GM12864 (cell line): ENCODE measurements at places on chromosomes 16 and 17.

DNA sequence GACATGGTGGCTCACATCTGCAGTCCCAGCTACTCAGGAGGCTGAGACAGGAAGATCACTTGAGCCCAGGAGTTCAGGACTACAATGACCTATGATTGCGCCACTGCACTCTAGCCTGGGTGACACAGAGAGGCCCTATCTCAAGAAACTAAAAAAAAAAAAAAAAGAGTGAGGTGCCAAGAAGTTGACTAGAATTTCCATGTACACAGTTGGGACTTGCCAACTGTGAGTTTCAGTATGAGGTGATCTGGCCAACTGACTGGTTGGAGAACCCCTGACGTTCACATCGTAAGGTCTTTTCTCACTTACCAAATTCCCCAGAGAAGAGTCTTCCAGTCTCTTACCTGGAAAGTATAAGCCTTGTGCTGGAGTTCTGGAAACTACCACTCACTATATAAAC lies 3.1 kb upstream of the MED11 start:
- no peak for DNase-seq

GRCh38 chr17:75652341-75652740 lies 14.6 kb downstream of the RECQL5 start:
- DNase-seq = no peak

DNA sequence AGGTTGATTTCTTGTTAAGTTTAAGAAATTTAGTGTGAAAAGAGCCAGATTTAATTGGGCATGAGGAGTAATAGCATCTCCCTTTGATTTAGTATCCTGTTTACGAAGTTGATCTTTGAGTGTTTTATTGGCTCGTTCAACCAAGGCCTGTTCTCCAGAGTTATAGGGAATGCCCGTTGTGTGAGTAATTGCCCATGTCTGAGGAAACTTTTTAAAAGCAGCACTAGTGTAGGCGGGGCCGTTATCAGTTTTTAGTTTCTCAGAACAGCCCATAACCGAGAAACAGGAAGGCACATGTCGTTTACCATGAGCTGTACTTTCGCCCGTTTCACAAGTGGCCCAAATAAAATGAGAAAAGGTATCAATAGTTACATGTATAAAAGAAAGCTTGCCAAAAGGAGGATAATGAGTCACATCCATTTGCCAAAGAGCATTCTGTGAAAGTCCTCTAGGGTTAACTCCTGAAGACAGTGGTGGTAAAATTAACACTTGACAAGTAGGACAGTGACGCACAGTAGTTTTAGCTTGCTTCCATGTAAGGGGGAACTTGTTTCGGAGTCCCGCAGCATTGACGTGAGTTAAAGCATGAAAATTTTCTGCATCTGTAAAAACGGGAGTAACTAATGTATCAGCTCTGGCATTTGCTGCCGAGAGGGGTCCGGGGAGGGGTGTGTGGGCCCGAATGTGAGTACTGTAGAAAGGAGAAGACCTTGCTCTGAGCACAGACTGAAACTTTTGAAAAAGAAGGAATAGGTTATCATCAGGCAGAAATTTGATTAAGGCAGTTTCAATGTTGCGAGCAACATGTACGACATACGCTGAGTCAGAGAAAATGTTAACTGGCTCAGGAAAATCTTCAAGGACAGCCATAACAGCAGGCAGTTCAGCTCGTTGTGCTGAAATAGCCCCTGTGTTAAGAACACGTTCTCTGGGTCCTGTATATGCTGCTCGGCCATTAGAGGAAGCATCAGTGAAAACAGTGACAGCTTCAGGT lies 18.5 kb upstream of the KCTD5 start:
- no peak for DNase-seq

DNA sequence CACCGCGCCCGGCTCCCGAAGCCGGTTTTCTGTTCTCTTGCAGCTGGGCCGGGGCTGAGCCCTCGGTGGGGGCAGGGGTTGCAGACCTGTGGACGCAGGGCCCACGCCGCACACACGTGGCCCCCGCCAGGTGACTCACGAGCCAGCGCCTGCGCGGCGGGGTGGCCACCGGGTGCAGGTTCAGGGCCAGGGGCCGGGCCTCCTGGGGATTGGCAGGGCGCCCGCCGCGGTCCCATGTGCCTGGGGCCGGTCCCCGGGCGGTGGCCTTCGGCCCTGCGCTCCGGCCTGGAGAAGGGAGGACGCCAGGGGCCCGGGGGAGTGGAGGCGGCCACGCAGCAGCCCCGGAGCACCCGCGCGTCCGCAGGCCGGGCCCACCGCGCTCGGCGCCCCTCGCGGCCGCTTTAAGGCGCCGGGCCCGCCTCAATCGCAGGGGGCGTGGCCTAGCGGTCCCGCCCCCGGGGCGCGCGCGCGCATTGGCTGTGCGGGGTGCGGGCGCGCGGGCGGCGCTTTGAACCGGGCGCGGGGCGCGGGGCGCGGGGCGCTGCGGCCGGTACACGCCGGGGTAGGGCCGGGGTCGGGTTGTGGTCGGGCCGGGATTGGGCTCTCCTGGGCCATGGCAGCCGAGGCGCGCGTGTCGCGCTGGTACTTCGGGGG lies at the start of gene SLC25A10:
SLC25A10 (plus strand) TSS at position 471 of the 654 bp plus-strand sequence; CDS start at position 614, 143 bp downstream.
- peak; percentile 49 for DNase-seq

DNA sequence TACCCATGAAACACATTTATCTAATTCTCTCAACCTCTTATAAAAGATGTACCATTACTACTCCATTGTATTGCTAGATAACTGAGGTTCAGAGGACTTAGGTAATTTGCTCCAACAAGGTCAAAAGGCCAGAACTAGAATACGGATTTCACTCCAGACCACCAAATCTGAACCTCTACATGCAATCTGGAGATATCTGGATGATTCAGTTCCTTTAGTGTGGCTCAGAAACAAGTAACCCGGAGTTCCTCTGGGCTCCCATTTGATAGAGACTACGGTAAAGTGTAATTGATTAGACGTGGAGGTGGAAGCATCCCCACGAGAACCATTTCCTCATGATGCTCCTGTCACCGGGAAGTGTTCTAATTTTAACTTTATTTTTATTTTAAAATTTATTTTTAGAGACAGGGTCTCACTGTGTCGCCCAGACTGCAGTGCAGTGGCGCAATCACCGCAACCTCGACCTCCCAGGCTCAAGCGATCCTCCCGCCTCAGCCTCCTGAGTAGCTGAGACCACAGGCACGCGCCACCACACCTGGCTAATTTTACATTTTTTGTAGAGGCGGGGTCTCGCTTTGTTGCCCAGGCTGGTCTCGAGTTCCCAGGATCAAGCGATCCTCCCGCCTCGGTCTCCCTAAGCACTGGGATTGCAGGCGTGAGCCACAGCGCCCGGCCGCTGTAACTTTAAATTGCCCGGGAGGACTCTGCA lies 608 bp upstream of the COX10 start:
- no peak for DNase-seq

GRCh38 chr16:4384509-4384942 lies 12.9 kb downstream of the VASN start:
- no peak for DNase-seq

DNA sequence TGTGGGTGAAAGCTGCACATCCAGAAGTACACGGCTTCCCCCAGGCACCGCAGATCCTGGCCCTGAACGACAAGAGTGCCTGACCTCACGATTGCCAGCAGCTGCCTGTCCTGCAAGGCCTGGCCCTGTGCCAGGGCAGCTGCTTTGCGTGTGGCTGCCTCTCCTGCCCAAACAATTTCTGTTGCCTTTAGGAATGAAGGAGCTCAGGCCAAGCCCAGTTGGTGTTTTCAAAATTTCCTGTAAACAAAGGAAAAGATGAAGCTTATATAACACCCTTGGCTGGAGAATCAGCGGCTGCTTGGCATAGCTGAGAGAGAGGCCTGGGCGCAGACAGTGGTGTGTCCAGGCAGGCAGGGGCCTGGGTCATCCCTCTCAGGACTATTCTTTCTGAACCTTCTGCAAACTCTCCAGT lies 11.7 kb upstream of the SLC47A2 start:
- no peak for DNase-seq

DNA sequence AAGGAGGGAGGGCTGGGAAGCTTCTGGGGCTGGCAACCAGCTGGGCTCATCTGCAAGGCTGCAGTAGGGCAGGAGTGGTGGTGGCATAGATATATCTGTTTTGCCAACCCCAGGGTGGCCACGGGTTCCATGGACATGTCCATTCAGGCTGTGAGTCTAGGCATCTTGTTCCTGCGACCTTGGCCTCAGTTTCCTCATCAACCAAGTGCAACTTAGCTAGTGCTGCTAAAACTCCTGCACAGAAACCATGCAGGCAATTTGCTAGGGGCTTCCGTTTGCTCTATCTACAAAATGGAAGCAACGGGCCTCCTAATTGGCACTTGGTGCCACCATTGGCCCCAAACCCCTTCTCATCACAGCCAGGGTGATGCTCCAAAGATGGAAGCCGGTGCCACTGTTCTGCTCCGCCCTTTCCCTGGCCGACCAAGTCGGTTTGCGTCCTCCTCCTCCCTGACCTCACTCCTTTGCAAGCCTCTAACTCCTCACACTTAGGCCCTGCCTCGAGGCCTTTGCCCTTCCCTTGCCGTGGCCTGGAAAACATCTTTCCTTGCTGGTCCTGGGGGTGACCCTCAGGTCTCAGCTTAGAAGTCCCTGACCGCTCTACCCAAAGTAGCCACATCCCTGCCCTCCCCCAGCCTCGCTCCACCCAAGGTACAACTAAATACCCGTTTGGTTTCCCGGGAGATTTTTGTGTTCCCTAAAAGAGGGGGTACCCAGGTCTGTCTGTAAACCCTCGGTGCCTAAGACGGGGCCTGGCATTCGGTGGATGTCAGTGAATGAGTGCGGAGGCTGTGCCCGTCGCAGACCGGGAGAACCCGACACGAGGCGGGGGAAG lies 1.2 kb downstream of the SREBF1 start:
- DNase-seq = no peak

DNA sequence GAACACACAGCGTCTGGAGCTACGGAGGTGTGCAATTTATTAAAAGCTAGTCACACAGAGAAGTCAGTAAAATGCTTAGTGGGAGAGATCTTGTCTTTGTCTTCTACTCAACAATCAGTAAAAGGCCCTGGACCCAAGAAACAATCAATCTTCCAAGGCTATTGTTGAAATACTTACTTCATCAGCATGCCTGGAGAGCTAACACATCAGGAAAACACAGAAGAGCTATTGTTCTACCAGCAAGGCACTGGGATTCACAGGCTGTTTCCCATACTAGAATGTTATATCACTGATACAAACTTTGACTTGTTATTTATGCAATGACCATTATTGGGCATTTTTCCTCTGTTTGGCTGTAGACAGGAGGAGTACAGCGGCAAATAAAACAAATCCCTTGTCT lies 247.8 kb upstream of the ERCC4 start:
- DNase-seq = no peak

GRCh38 chr16:28974007-28974436 lies 556 bp upstream of the SPNS1 start:
- no peak for DNase-seq

DNA sequence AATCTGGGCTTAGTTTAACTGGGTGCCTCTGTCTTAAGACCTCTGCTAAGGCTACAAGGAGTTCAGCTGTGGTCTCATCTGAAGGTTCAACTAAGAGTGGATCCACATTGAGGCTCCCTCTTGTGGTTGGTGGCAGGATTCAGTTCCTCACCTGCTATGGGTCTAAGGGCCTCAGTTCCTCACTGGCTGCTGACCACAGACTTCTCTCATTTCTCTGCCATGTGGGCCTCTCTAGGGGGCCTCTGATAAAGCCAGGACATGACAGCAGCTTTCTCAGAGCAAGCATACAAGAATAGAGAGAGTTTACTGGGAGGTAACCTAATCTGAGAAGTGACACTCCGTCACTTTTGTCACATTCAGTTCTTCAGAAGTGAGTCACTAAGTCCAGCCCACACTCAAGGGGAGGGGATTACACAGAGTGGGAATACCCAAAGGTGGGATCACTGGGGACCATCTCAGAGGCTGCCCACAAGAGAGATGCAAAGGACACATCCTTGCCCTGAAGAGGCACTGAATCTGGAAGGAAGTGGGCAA lies 19.2 kb upstream of the ABAT start:
- peak; percentile 79 for DNase-seq

DNA sequence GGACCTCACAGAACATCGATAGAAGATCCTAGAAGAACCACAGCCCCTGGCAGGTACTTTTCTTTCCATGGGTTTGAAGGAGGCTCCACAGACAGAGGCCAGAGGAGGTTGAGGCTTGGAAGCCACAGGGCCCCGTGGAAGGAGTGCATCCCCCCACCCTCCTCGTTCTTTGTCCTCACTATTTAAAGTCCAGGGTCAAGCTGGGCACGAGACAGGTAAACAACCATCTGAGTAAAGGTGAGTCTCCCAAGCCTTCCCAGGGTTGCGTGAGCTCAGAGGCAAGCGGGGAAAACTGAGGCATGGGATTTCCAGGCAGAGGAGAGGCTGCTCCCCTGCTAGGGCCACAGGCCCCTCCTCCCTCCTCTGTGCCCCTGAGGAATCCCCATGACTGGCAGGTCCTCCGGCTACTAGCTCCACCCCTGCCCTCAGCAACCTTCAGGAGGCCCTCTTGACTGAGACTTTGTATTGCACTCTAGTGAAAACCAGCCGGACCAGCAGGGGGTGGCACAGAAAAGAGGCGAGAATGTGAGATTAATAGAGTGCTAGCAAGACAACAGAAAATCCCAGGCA lies 927 bp upstream of the SULT1A2 start:
- DNase-seq = no peak

DNA sequence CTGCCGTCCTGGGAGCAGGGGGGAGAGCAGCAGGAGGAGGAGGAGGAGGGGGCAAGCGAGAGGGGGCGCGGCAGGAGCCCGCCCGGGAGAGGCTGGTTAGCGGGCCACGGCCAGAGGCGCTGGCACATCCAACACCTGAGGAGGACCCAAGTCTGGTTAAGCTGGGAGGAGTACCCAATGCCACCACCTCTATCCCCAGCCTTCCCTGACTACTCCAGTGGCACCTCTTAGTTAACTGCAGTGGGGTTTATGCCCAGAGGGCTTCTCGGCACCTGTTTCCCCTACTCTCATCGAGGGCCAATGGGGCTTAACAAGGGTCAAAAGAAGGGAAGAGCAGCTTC lies 5.6 kb downstream of the PHOSPHO1 start:
- no peak for DNase-seq

- no peak for DNase-seq
Observed at GRCh38 chr16:83819361-83819760, 11.6 kb downstream of the HSBP1 start.

- DNase-seq = no peak
Observed at GRCh38 chr16:67413978-67414911, 2.0 kb downstream of the ZDHHC1 start.

- no peak for DNase-seq
Observed at GRCh38 chr17:65442691-65443090, 118.8 kb downstream of the AXIN2 start.

- DNase-seq = peak; percentile 24
Observed at GRCh38 chr17:3557768-3558583, at the start of gene TRPV3. TRPV3 (minus strand) TSS chr17:3557812; CDS start chr17:3554850, 2,962 bp downstream.
